ENCODE measurements at places on chromosomes 1 and 21.

DNA sequence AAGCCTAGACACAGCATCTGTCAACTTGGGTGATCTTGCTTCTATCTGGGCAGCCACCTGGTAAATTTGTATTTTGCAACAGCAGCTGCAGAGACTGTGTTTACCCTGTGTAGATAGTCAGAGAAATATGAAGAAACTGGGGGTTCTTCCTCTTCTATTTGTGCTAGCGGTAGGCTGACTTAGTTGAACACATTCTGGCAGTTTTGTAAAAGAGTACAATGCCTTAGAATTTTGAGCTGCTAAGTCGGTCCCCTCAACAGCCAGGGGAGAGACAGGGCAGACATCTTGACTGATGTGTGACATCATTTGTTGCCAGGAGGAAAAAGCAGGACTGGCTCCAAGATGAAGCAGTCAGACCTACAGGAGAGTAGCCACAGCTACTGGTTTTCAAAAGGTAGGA is 53.7 kb downstream of the KCNJ6 start:
- no peaks in the 10 kb centered on the region for H3K36me3 ChIP-seq
- no peak overlapping the region for H3K4me3 ChIP-seq
- H3K27ac ChIP-seq, result no peak overlapping the region

- H3K4me1 ChIP-seq, result no peaks in the 10 kb centered on the region
- DNase-seq, result no peak
- no peaks in the 10 kb centered on the region for H3K36me3 ChIP-seq
- H3K27me3 ChIP-seq, result peaks cover 14% of the 10 kb centered on the region
- no peak overlapping the region for H3K27ac ChIP-seq
Measured at GRCh38 chr1:47555306-47555705, 117.5 kb downstream of the FOXD2 start.

- no peak overlapping the region for H3K27ac ChIP-seq
- no peaks in the 10 kb centered on the region for H3K36me3 ChIP-seq
Measured at GRCh38 chr1:95004013-95004412, 68.7 kb downstream of the ALG14 start.

- no peaks in the 10 kb centered on the region for H3K27me3 ChIP-seq
- H3K4me3 ChIP-seq, result no peak overlapping the region
- H3K27ac ChIP-seq, result no peak overlapping the region
- no peaks in the 10 kb centered on the region for H3K4me1 ChIP-seq
- H3K36me3 ChIP-seq, result no peaks in the 10 kb centered on the region
- no peak for DNase-seq
Measured at GRCh38 chr1:71292203-71292602, 211.4 kb upstream of the ZRANB2 start.

Measured in activated CD4-positive, alpha-beta T cell treated with anti-CD3 and anti-CD28 coated beads for 36 hours (primary cell).